ENCODE measurements at places on chromosomes 4 and X.

GRCh38 chr4:94390804-94391410 lies 48.3 kb upstream of the HPGDS start:
- no peak for DNase-seq

GRCh38 chr4:3803946-3804345 lies 37.8 kb downstream of the ADRA2C start:
- DNase-seq = no peak

- DNase-seq = peak; percentile 96
Measured at GRCh38 chrX:119228512-119229252, 7.4 kb upstream of the PGRMC1 start.

GRCh38 chr4:124530464-124531077 lies 182.0 kb downstream of the ANKRD50 start:
- DNase-seq = peak; percentile 29

GRCh38 chr4:70559211-70559830 lies 32.7 kb upstream of the AMBN start:
- peak; percentile 47 for DNase-seq

- no peak for DNase-seq
Measured at GRCh38 chr4:17565846-17566245, 11.2 kb upstream of the LAP3 start.

DNA sequence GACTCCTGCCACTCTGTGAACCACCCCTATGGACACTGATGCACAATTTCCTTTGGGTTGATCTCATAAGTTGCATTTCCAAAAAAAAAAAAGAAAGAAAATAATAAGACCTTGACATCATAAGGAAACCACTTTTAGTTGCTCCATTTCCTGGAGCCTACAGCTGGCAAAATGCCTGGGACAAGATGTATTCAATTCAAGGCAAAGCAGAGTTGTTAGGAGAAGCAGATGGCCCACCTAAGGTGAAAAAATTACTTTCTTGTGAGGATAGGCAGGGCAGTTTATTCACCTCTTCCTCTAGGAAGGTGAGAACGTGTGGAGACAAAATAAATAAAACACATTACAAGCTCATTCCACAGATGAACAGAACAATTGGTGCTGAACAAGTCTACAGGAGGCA lies 14.1 kb upstream of the SCRG1 start:
- no peak for DNase-seq

GRCh38 chrX:40278340-40279090 lies 180.8 kb upstream of the BCOR start:
- no peak for DNase-seq

DNA sequence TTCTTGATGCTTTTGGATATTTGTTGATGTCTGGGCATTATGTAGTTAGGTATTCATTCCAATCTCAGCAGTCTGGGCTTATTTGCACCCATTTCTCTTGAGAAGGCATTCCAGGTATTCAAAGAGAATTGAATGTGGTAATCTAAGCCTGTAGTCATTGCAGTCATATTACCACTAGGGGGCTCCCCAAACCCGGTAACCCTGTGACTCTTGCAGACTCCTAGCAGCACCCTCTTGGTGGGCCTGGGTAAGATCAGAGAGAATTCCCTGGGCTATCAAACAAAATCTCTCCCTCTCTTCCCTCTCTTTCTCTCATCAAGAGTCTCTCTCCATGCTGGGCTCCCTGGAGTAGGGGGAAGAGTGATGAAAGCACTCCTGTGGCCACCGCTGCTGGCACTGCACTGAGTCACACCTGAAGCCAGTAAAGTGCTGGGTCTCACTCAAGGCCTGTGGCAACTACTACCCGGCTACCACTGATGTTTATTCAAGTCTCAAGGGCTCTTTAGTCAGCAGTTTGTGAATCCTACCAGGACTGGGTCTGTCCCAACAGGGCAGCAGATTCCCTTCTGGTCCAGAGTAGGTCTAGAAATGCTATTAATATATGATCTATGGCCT lies 187.7 kb upstream of the NUDT10 start:
- DNase-seq = peak; percentile 19

- no peak for DNase-seq
Measured at GRCh38 chr4:14621731-14622463, 380.4 kb upstream of the CPEB2 start.

DNA sequence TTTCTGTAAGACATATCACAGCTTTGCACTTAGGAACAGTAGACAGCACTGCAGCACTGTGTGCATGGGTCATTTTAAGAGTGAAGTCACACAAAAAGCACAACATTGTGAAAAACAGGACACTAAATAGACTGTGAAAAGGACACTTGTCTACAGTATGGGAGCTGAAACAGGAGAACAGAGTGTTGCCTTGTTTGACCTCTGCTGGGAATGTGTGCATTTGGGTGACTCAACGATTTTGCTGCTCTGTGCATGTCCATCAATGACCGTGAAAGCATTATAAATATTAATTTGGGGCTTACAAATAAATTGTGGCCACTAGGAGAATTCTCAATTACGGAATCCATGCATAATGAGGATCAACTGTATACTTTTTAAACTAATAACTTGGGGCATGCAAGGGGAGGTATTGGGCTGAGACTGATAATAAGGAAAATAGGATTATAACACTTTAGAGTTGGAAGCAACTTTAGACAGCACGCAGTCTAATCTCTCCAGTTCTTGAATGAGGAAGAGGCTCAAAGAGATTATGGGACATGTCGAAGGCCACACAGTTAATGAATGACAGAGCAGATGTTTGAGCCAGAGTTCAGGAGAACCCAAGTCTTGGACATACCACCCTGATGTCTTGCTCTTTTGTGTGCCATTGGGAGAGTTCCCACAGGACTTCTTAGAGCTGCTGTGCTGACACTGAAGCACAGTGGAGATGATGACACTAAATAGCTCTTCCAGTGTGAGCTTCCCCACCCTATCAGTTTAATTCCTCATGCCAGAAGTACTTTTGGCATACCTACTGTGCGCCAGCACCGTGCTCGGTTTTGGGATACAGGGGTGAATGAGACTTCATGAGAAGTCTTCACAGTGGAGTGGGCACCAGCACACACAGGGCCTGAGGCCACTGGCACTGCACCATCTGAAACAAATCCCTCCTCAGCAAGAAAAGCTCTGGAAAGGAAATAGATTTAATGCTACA lies 79.3 kb downstream of the FRAS1 start:
- DNase-seq = peak; percentile 33

GRCh38 chrX:53048169-53049126 lies at the start of gene GPR173:
Gene GPR173, plus strand, starts transcription at chrX:53048789. Its CDS starts 27,833 bp downstream, at chrX:53076622.
- DNase-seq = no peak

GRCh38 chrX:39841604-39842003 lies 256.2 kb downstream of the BCOR start:
- DNase-seq = no peak

DNA sequence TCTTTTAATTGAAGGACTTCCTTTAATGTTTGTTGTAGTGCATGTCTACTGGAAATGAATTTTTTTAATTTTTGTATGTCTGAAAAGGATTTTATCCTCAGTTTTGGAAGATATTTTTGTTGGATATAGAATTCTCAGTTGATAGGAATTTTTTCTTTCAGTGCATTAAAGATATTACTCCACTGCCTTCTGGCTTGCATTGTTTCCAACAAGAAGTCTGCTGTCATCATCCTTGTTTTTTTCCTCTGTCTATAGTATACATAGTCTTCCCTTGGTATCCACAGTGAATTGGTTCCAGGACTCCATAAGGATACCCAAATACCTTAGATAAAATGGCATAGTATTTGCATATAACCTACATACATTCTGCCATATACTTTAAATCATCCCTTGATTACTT lies 33.5 kb downstream of the SCD5 start:
- no peak for DNase-seq

DNA sequence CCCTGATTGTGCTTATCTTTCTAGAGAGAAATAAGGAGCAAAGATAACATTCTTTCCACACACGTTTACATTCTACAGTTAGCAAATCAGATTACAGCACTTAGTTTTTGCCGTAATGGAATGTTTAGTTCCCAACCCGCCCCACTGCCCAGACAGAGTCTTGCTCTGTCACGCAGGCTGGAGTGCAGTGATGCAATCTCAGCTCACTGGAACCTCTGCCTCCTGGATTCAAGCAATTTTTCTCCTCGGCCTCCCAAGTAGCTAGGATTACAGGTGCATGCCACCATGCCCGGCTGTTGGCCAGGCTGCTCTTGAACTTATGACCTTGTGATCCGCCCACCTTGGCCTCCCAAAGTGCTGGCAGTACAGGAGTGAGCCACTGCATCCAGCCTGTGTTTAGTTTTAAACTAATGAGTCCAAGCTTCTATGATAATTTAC lies 8.4 kb upstream of the PRPS1 start:
- DNase-seq = no peak

GRCh38 chrX:152831391-152831790 lies 528 bp downstream of the NSDHL start:
- no peak for DNase-seq

- no peak for DNase-seq
Measured at GRCh38 chr4:17024425-17024824, 126.0 kb upstream of the LDB2 start.

- DNase-seq = no peak
Measured at GRCh38 chr4:153790962-153791551, 2.2 kb upstream of the SFRP2 start.

GRCh38 chrX:9942086-9942485 lies 25.1 kb upstream of the CLDN34 start:
- DNase-seq = no peak

GRCh38 chr4:7598939-7599790 lies 164.4 kb upstream of the PSAPL1 start:
- no peak for DNase-seq

- DNase-seq = no peak
Measured at GRCh38 chr4:82421796-82422560, 8.3 kb downstream of the HNRNPDL start.

DNA sequence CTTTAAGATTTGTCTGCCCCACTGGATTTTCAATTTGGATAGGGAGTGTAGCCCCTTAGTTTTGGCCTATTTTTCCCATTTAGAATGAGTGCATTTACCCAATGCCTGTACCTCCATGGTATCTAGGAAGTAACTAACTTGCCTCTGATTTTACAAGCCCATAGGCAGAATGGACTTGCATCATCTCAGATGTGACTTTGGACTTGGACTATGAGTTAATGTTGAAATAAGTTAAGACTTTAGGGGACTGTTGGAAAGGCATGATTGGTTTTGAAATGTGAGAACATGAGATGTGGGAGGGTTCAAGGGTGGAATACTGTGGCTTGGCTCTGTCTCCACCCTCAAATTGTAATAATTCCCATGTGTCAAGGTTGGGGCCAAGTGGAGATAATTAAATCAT lies 2480.2 kb downstream of the PCDH7 start:
- DNase-seq = no peak

GRCh38 chr4:15293711-15294110 lies 134.1 kb upstream of the C1QTNF7 start:
- DNase-seq = no peak

GRCh38 chr4:51885363-51885762 lies 42.4 kb downstream of the DCUN1D4 start:
- peak; percentile 50 for DNase-seq

DNA sequence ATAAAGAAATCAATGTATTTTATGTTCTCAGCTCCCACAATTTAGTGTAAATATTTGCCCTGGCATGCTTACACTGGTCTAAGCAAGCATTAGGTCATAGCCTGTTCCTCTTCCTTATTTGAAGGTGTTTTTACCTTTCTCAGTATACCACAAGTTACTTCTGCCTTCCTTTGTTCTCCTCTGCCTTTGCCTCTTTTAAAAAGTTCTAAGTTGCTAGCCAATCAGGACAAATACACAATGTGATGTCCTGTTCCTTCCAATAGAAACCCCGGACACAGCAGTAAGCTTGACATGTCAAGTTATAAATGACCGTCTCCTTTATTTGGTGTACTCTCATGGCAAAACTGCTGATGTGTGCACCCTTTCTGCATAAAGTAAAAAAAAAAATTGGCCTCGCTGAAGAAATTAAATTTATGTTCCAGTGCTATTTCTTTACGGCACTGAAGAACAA lies 49.4 kb downstream of the UGT2B10 start:
- DNase-seq = no peak

- DNase-seq = no peak
Measured at GRCh38 chr4:172048666-172049065, 235.5 kb downstream of the GALNTL6 start.

GRCh38 chr4:2042204-2042946 lies 16.8 kb upstream of the NAT8L start:
- no peak for DNase-seq

GRCh38 chrX:85996555-85996954 lies 50.8 kb downstream of the CHM start:
- DNase-seq = no peak

DNA sequence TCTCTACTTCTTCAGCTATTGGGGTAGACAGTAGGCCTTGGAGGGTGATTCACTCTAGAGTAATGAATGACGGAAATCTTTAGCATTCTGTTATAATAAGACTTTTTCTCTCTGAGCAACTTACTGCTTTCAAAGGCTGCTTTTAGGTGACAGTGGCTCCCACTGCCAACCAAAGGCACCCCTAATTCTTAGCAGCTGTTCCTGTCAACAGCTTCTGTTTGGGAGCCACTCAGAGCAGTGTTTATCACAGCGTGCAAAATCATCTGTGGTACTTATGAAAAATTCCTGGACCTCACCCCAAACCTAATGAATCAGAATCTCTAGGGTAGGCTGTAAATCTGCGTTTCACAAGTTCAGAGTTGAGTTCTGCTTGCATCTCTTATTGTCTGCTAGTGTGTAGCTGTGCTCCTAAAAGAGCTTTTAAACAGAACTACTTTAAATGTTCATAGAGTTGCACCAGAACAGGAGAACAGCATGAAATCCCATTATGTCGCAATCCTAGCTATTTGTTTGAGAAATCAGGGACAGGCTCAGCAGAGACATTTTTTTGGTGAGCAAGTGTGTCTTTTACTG lies 52.8 kb upstream of the POU4F2 start:
- peak; percentile 53 for DNase-seq

DNA sequence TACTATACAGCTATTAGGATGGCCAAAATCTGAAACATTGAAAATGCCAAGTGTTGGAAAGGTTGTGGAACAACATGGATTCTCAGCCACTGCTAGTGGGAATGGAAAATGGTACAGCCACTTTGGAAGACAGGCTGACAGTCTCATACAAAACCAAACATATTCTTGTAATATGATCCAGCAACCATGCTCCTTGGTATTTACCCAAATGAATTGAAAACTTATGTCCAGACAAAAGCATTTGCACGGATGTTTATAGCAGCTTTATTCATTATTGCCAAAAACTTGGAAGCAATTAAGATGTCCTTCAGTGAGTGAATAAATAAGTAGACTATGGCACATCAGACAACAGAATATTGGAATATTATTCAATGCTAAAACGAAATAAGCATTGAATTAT lies 105.8 kb upstream of the DCLK2 start:
- no peak for DNase-seq

GRCh38 chrX:103360092-103360491 lies 3.8 kb downstream of the TCEAL9 start:
- DNase-seq = no peak

Measured in renal cortical epithelial cell (primary cell).